Colonic mucosa (tissue), 4 donors: ENCODE measurements at places on chromosomes 12 and 14.

DNA sequence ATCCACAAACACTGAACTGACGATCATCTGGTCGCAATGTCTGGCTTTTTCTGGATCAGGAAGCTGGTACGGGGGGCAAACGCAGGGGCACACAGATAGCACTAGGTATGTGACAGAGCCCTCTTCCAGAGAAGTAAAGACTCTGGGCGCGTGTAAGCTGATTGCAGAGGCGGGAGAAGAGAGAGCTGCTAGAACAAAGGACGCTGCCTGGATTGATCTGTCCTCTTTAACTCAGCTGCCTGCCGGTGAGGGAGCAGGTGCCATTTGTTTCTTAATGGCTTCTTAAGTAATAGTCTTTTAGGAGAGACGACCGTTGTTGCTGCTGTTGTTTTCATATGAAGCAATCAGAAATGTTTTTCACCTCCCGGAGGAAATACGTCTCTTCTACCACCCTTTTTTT, 77.3 kb downstream of the GLT1D1 start:
- DNase-seq, result no peak

DNA sequence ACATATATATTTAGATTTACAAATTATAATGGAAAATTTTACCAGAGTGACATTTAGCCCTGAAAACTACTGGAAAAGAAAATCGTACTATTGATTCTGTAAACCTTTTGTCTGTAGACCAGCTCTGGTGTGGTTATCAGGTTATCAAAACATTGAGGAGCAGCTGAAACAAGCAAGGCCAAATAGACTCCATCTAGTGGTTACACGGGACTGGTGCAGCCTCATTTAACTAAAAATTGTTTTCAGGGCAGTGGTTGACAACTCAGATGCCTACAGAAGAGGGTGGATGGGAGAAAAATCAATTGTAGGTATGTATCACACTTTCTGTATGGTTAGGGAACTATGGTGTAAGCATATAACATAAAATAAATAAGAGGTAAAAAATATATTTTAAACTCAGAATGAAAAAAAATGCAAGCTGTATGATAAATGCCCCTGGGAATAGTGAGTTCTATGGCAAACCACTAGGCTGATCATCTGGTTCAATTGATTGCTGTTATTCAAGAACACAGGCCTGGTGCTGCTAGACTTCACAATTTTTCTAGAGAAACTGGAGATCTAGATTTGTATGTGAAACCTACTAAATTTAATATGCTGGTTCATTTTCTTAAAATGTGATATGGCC, 51.2 kb downstream of the ACSS3 start:
- peak; percentile 23 for DNase-seq

- no peak for DNase-seq
Observed at GRCh38 chr14:100634026-100634425, 46.8 kb upstream of the BEGAIN start.

GRCh38 chr12:28899951-28900350, 249.1 kb upstream of the FAR2 start:
- no peak for DNase-seq

- no peak for DNase-seq
Observed at GRCh38 chr12:58757422-58757821, 162.9 kb downstream of the LRIG3 start.

- DNase-seq, result peak; percentile 77
Observed at GRCh38 chr12:111842556-111843396, 748 bp downstream of the MAPKAPK5 start.
